Uterus (tissue), 4 donors: ENCODE measurements at places on chromosomes 12 and 14.

DNA sequence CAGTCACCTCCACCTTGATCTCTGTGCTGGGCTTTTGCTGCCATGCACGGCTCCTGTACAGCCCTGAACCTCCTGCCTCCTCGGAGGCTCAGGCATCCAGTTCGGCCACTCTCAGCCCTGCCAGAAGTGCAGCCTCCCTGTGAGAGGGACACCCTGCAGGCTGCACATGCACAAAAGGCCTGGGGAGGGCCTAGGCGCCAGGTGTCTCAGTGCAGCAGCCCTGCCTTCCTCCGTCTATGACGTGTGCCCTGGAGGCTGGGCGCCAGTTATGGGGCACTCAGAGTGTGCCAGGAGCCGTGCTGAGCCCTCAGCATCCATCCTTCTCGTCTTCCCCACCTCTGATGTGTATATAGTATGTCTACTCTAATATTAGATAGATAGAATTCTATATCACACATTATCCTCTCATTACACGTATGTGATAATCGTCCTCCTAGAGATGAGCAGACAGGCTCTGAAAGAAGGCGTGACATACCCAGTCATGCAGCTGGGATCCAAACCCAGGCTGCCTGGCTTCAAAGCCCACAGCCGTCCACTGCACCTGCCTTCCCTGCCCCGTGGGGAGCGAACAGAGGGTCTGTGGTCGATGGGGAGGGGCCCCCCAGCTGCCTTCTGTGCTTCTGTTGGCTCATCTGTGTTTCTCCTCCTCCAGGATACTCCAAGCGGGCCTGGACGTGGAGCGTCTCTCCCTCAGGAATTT lies 101.1 kb downstream of the B4GALNT3 start:
- no peak for DNase-seq

DNA sequence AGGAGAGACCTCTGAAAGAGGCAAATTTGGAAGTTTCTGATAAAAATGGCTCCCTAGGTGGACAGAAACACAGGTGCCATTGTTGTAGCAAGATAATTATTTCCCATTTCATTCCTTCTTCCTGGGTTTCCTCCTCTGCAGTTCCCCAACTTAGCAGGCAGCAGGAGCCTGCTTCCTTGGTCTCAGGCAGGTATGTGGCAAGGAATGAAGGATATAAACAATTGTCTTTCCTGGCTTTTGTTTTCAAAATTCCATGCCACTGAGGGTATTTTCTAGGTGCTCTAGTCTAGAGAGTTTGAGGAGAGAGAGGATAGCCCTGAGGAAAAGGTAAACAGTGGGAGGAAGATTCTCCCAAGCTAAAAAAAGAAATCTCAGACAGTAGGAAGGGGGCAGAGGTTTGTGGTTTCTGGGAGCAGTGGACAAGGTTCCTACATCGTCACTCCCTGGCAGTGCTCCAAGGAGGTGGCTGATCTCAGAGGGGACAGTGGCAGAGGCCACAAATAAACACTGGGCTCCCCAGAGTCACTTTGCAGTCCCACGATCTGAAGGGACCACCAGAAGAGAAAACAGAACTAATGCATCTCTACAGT lies 82.6 kb upstream of the IGF1 start:
- DNase-seq = no peak

DNA sequence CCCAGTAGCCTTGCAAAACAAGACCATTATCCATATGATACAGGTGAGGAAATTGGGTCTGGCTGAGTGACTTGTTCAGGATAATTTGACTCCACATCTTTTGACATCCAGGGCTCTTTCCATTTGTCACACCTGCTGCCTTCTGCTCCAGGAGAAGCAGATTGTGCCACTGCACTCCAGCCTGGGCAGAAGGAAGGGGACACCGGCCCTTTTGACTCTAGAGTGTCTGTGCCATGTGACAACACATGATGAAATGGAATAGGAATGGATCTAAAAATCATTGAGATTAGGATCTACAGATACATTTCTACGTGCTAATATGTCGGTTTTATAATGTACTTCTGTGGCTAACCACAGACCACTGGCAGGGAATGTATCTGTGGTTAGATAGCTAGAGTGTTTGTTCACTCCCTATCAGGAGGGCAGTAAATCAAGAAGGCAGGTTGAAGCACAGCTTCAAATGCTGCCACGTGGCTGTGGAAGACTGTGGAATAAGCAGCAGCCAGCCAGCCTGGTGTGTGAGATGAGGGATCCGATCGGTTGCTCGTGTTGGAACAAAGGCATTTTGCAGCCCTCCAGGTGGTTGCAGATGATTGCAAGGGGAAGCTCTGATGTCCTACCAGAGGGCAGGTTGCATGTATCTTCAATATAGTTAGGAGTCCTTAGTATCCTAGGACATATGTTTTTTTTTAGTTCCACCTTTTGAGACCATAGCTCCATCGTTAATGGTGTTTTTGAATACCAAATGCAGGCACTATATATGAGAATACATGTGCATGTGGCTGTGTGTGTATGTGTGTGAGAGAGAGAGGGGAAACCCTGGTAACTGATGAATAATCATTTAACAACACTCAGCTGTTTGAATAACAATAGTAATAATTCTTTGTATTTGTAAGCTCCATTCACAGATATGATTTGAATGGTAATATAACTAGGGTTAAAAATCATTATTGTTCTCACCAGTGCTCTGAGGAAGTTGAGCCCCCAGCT lies 28.6 kb downstream of the EML1 start:
- peak; percentile 30 for DNase-seq

- no peak for DNase-seq
These were observed 15.1 kb downstream of the POU6F1 start for GRCh38 chr12:51202718-51203117.

DNA sequence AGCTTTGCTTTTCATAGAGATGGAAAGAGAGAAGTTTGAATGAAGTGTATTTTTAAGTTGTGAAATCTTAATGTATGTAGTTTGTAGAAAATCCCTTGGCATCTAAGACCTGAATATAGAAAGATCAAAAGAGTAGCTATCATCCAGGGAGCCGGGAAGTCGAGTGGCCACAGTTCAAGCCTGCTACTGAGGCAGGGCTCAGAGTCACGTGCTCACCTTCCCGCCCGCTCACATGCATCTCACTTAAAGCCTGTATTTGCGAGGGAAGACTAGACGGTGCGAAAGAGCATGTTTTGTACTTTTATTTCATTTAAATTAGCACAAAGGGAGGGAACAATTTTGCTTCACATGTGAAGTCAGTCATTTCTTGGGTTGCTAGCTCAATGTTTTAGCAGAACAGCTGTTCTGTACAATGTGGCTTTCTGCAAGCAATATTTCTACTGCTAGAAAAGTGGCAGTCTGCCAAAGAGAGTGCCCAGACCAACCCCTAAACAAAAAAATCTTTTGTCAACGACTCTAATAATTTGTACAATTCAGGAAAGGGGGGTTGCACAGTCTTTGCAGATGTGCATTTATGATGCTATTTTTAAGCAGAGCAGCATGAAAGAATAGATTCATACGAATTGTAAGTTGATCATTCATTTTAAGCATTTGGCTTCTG lies 290.7 kb downstream of the NPAS3 start:
- DNase-seq = no peak

GRCh38 chr12:94925729-94926128 lies 77.8 kb downstream of the NDUFA12 start:
- no peak for DNase-seq

DNA sequence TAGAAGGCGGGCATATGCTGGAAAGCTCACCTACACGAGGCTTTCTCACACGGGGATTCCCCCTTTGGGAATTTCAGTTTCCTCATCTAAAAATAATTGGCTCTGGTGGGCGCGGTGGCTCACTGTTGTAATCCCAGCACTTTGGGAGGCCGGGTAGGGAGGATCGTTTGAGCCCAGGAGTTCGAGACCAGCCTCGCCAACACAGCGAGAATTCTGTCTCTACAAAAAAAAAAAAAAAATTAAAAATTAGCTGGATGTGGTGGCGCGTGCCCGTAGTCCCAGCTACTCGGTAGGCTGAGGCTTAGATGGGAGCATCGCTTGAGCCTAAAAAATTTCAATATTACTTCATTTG lies 400 bp upstream of the NDUFA12 start:
- no peak for DNase-seq

GRCh38 chr14:56248442-56248841 lies 130.2 kb downstream of the PELI2 start:
- no peak for DNase-seq

DNA sequence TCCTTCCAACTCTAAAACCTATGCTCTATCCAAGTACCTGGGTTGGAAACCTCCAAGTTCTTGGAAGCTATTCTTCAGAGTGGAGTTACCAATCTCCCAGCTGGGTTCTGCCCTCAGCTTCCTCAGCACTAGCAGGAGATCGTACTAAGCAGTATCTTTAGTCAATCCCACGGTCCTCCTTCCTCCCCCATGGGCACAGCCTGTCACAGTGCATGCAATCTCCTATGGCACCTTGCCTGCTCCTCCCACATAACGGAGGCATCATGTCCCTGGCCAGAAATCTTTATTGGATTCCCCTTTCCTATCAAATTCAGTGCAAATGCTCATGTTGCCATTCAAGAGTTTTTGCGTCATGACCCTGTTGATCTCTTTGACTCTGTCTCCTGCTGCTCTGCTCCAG lies 5.4 kb upstream of the LPAR5 start:
- no peak for DNase-seq

- no peak for DNase-seq
These were observed 284.7 kb upstream of the FKBP4 start for GRCh38 chr12:2510045-2510444.
